Gastroesophageal sphincter (tissue), 4 donors: ENCODE measurements at places on chromosomes 5 and 9.
A peak's percentile ranks its signal among the peaks of the same experiment; 100 is the strongest.

- ATAC-seq: no peak
These were observed 60.8 kb upstream of the PTGER4 start for GRCh38 chr5:40618926-40619325.

DNA sequence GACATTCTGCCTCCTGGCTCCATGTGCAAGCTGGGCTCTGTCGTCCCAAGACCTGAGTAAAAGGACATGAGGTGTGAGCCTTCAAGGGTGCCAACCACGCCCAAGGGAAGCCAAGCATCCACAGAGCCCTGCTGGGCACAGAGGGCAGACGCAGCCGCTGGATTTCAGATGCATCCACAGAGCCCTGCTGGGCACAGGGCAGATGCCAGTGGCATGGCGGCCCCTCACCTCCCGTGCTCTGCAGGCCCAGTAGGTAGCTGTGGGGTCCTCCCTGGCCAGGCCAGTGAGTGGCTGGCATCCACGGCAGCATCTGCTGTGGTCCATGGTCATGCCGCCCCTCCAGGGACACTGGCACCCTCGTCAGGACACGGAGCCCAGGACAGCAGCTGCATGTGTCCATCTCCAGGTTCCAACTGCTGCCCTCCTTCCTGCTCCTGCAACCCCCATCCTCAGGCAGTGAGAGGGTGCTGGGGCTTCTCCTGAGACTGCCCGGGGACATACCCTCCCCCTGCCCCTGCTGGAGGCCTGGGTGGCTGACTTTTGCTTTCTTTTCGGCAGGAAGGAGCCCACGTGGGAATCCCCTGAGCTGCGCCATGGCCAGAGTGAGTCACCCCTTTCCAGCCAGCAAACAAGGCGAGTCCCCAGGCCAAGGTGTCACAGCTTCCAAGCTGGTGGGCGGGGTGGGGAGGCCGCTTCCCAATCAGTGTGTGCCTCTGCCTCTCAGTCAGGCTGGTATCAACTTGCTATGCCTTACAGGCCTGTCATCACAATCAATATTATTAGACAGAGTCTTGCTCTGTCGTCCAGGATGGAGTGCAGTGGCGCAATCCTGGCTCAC, 4.0 kb upstream of the TRAF2 start:
- ATAC-seq: no peak

- ATAC-seq: no peak
These were observed 68.1 kb upstream of the FREM1 start for GRCh38 chr9:14978022-14979000.

DNA sequence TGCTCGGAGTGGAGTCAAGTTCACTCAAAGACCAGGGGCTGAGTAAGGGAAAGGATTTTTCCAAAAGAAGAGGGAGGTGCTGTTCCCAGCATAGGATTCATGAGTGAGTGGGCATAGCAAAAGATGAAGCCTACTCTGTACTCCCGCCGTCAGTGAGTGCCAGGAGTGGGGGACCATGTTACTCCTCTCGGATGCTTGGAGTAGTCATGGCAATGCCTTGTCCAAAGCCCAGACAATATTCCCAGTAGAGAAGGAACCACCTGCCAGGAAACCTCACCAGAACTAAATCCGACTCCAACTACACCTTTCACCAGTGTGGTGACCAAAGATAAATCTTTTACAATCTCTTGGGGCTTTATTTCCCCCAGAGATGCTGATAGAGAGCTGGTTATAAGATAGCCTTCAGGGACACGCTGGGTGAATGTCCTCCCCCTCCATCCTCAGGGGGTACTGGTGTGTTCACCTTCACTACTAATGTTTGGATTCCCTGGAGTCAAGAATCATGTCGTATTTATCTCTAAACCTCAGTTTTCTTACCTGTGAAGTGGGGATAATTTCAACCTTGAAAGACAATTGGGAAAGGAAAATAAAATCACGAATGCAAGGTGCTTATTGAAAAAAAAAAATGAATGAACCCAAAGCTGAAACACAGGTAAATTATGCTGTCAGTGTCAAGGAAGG, 165.2 kb downstream of the NSG2 start:
- no peak for ATAC-seq

- ATAC-seq: no peak
These were observed 45.5 kb downstream of the RASGRF2 start for GRCh38 chr5:81005708-81006107.

DNA sequence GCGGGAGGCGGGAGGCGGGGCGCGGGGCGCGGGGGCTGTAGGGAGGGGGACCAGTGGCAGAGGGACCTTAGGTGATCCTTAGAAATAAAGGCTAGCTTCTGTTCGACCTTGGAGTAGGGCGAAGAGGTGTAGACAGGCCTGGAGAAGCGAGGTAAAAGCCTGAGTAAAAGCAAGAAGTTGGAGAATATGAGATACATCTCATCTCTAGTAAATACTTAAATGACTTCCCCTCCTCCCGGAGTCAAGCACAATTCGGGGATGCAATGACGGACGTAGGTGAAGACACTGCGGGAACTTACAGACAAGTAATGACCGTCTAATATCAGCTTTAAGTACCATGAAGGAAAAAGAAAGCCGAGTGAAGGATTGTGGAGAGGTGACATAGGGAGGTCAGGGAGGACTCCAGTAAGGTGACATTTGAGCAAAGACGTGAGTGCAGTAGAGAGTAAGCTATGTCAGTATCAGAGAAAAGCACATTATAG, 466 bp downstream of the SMC2 start:
- ATAC-seq: no peak

GRCh38 chr5:116583085-116583861, 8.7 kb upstream of the SEMA6A start:
- ATAC-seq: no peak

GRCh38 chr5:6711409-6712141, 1.7 kb upstream of the TENT4A start:
- ATAC-seq: no peak

DNA sequence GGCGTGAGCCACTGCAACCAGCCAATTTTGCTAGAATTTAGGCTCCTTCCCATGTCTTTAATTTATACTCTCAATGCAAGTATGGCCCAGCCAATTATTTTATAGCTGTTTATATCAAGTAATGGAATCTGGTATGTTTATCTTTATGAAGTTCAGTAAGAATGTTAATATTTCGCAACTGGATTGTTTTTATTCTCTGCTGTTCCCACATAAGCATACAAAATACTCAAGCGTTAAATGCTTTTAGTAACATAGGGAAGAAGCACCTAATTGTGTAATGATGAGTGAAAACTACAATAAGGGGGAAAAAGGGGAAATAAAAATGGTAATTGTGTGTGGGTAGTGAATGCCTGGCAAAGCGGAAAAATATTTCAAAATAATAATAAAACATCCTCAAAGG, 21.3 kb downstream of the PWWP2A start:
- ATAC-seq: peak; percentile 41
